ENCODE measurements at places on chromosomes 7 and 10.

- no peak for DNase-seq
- 0 out of 2 replicates have a peak, but pooled peaks cover 3% of the 10 kb centered on the region for H3K4me1 ChIP-seq
- no peaks in the 10 kb centered on the region for H3K36me3 ChIP-seq
- no peak overlapping the region for H3K4me3 ChIP-seq
- H3K27ac ChIP-seq: no peak overlapping the region
Measured at GRCh38 chr7:27162561-27163287, 2.6 kb downstream of the HOXA9 start.

DNA sequence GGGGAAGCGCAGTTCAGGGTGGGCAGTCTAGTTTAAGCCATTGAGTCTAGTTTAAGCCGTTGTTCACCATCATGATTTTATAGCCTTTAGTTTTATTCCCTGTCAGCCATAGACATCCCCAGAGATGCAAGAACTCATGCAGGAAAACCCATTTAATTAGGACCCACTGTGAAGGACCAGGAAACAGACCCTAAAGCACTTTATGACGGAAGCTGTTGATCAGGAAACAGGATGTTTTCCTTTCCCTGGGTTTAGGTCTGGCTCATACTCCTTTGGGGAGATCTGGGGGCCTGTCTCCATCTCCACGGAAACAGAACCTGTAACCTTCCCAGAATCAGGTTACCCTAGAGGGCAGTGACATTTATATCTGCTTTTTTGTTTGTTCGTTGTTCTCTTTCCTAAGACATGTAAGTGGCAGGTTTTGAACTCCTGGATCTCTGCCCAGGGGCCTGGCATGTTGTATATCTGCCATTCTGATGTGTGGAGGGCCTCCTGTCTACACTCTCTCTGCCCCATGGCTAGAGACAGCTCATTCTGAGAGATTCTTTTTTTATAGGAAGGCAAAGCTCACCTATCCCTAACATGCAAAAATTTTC, 657.2 kb upstream of the GALNT17 start:
- no peaks in the 10 kb centered on the region for H3K4me1 ChIP-seq
- no peak overlapping the region for H3K4me3 ChIP-seq
- no peak overlapping the region for H3K27ac ChIP-seq

DNA sequence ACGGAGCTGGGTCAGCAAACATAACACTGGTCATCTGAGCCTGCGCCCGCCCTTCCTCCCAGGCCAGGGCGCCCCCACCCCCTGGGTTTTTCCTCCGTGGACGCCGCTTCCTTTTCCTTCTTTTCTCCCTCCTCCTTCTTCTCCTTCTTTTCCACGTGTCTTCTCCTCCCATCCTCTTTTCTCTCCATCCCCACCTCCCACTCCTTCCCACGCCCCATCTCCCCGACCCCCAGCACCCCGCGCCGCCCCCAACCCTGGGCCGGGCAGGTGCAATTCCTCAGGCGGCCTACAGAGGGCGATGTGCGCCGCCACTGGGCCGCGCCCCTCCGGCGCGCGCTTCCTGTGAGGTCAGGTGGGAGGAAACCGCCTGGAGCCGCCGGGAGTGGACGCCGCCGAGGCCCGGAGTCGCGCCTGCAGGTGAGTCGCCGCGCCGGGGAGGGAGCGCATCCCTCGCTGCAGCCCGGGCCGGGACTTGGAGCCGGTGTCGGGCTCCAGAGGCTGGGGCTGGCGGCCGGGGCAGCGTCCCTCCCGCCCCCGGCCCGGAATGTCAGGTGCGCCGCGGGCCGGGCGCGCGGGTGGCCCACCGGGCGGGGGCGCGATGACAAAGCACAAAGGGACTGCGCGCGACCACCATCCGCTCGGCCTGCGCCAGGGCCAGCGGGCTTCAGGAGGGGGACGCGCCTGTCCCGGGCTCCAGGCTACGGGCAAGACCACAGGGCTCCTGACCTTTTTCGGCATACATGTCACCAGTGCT, at the start of gene FAM241B:
TSS of gene FAM241B (plus strand) at position 351 of the 754 bp plus-strand sequence. CDS start 1,497 bp downstream, outside the sequence.
- no peaks in the 10 kb centered on the region for H3K36me3 ChIP-seq
- peaks cover 8% of the 10 kb centered on the region for H3K4me1 ChIP-seq
- no peak within 1 kb of the TSS for H3K27ac ChIP-seq
- DNase-seq: peak; percentile 86
- peak within 1 kb of the TSS; percentile 81 for H3K4me3 ChIP-seq

DNA sequence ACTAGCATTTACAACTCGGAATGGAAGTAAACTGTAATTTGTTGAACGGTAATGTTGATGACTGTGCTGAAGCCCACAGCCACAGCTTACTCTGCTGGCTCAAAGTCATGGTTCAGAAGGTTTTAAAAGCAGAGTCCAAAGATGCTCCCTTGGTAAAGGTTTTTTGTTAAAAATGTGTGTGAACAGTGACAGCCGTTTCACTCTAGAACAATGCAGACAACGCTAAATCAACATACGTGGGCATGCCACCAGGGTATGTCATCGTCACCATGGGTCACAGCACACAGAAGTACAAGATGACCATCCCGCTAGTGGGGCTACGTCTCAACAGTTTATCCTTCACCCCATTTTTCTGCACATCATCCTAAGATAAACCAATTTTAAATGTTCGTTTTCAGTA, 106.5 kb upstream of the LANCL2 start:
- H3K27me3 ChIP-seq: no peaks in the 10 kb centered on the region
- H3K27ac ChIP-seq: no peak overlapping the region
- peaks cover 5% of the 10 kb centered on the region for H3K4me1 ChIP-seq
- no peak for DNase-seq
- no peaks in the 10 kb centered on the region for H3K36me3 ChIP-seq

GRCh38 chr7:95201727-95202126, 122.6 kb downstream of the PON1 start:
- H3K36me3 ChIP-seq: no peaks in the 10 kb centered on the region
- DNase-seq: no peak
- no peak overlapping the region for H3K27ac ChIP-seq
- H3K27me3 ChIP-seq: no peaks in the 10 kb centered on the region

DNA sequence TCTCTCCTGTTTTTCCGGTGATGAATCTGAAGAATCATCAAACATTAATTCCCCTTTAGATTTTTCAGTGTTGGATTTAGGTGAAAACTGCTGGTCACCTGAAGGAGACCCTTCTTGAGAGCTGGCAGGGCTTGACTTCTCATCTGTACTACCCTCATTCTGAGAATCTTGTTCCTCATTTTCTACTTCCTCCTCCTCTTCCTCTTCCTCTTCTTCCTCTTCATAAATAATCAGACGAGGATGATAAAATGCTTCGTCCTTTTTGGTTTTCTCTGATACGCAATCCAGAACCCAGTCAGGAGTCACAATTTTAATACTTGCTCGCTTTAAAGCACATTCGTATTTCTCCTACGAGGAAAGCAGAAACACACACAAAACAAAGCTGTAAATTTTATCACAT, 26.9 kb downstream of the PAXIP1 start:
- H3K4me3 ChIP-seq: no peak overlapping the region
- H3K4me1 ChIP-seq: no peaks in the 10 kb centered on the region
- DNase-seq: no peak
- H3K36me3 ChIP-seq: peaks cover 8% of the 10 kb centered on the region

DNA sequence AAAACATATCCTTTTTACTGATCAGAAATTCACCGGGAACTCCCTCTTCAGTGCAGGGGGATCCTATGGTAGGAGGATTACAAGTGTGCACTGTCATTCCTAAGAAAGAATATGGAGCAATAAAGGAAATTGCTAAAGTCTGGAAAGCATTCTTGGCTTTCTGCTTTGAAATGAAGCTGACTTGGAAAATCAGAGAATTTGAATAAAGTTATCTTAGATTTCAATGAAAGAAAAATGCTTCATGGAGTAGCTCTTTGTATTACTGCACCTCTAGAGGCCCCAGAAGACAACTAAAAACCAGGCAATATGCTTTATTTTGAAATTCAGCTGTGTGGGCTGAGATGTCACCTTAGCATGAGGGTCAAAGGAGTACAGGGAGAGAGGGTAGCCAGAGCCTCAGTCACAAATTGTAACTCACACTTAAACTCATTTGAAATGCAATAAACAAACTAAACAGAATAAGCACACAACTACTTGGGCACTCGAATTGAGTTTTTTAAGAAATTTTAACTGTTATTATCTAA, 102.5 kb downstream of the IMMP2L start:
- no peaks in the 10 kb centered on the region for H3K36me3 ChIP-seq
- no peaks in the 10 kb centered on the region for H3K27me3 ChIP-seq
- H3K4me1 ChIP-seq: no peaks in the 10 kb centered on the region
- no peak overlapping the region for H3K27ac ChIP-seq

DNA sequence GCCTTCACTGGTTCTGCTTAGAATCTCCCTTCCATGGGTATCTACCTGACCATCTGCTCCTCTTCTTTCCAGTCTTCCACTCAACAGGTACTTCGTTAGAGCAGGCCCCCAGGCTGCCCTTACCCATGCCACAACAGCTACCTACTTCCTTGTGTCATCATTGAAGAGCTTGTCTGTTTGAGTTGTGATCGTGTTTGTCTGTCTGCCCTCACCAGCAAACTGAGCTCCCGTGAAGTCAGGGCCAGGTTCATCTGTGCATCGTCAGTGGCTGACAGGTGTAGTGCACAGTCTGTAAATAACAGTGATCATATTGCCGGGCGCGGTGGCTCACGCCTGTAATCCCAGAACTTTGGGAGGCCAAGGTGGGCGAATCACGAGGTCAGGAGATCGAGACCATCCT, 5.0 kb downstream of the NIPSNAP2 start:
- no peaks in the 10 kb centered on the region for H3K27me3 ChIP-seq
- H3K4me3 ChIP-seq: no peak overlapping the region
- no peaks in the 10 kb centered on the region for H3K36me3 ChIP-seq
- no peak overlapping the region for H3K27ac ChIP-seq
- H3K4me1 ChIP-seq: peaks cover 9% of the 10 kb centered on the region
- DNase-seq: no peak

DNA sequence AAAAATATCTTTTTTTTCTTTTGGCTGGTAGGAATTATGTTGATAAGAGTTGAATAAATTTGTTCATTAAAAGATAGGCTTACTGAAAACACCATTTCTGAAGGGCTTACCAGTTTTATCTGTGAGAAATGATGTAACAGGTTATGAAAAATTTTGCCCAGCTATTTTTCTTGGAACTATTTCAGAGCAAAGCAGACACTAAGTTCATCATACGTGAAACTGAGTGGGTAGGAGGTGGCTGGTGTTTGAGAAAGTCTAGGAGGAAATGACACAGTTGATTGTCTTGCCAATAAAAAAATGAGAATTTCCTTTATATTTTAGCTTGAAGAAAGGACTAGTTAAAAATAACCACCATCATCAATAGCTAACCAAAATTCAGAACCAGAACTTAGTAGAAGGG, 6.2 kb upstream of the MRC1 start:
- H3K27ac ChIP-seq: no peak overlapping the region
- H3K36me3 ChIP-seq: no peaks in the 10 kb centered on the region
- no peak overlapping the region for H3K4me3 ChIP-seq

DNA sequence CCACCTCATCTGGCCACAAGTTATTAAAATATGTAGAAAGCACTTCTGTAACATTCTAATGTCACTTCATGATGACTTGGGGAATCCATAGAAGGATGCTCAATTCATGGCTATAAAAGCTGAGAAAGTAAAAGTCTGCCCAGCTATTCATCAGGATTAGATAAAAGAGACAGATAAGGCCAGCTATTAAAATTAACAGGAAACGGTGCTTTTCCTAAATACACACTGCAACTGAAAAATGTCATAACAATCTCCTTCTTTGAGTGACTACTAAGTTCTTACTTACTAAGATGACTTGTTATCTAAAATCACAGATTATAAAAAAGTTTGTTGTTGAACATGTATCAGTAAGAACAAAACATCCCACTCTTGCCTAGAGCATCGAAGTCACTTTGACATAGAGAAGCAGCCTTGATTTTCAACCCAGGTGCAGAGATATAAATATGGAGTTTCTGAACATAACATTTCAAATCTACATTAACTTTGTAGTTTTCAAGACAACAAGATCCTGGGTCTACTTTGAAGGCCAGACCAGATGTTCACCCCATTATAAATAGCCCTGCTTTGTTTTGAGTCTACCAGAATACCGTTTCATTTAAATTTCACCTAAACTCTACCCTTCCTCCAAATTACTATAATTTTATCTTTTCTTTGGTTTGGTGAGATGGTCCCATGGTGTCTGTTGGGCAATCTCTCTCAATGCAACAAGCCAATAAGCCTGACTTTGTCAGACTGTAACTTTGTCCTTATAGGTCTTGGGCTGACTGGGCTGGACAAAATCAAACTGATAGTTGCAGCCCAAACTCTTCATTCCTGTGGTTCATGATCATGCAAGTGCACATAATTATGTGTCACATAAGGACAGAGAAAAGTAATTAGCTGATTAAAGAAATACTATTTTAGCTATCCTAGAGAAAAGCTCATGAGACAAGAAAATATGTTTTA, 24.0 kb downstream of the HYCC1 start:
- DNase-seq: no peak
- no peak overlapping the region for H3K27ac ChIP-seq
- no peaks in the 10 kb centered on the region for H3K36me3 ChIP-seq
- no peaks in the 10 kb centered on the region for H3K27me3 ChIP-seq
- H3K4me3 ChIP-seq: no peak overlapping the region
- no peaks in the 10 kb centered on the region for H3K4me1 ChIP-seq

DNA sequence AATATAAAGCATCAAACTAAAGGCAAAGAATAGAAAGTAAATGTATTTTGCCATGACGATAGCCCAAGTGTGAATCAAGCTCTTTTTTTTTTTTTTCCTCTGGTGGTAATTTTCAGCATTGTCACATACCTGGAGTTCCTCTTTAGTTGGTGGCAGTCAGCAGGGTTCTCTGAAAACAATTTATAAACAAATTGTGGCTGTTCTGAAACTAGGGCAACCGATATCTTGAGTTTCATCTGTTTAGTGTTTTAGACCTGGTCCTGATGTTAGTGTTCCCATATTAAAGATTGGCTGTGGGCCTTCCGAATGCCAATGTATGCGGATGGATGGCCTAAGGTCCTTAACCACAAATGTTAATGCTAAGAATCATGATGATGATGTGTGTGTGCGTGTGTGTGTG, 713.1 kb downstream of the GATA3 start:
- no peak for DNase-seq
- no peaks in the 10 kb centered on the region for H3K36me3 ChIP-seq
- no peaks in the 10 kb centered on the region for H3K4me1 ChIP-seq

- no peaks in the 10 kb centered on the region for H3K27me3 ChIP-seq
- H3K36me3 ChIP-seq: no peaks in the 10 kb centered on the region
- H3K4me3 ChIP-seq: no peak overlapping the region
Measured at GRCh38 chr10:104966563-104967297, 325.6 kb downstream of the SORCS3 start.

DNA sequence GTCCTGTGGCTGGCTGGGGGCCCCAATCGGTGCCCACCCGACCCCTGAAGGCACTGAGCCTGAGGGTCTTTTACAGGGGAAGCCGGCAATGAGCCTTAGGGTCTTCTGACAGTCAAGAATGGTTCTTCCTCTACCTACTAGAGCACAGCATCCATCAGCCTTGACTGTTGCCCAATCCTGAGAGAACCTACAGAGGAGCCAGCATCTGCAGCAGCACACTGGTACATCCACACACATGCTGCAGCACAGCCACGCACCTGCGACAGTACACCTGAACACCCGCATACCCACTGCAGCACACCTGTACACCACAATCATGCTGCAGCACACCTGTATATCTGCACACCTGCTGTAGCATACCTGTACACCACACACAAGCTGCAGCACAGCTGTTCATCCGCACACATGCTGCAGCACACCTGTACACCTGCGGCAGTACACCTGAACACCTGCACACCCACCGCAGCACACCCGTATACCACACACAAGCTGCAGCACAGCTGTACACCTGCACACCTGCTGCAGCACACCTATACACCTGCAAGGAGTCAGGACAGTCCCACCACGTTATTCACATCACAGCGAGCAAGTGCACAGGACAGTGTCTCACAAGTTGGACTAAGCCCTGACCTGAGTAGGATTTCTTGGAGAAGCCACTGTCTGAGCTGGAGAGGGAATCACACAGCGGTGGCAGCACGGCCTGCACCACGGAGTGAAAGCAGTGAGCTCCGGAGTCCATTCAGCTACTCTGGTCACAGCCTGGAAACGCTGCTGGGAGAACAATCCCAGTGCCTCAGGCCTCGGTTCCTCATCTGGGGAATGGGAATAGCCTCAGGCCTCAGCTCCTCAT, 56.4 kb downstream of the VIPR2 start:
- no peak overlapping the region for H3K27ac ChIP-seq
- H3K4me1 ChIP-seq: no peaks in the 10 kb centered on the region
- peaks cover 81% of the 10 kb centered on the region for H3K27me3 ChIP-seq
